ENCODE measurements at places on chromosomes 11 and 22. TPM values are rescaled to one million over a fixed set of nuclear protein-coding genes. Genes with fewer than 3 reads are reported as not detected.

The RBMXL2 gene
- not detected for total RNA-seq

- no peaks in the 10 kb centered on the region for H3K4me1 ChIP-seq
- H3K36me3 ChIP-seq = no peaks in the 10 kb centered on the region
- no peak overlapping the region for H3K27ac ChIP-seq
Observed at GRCh38 chr11:49442669-49443068, 234.3 kb upstream of the FOLH1 start.

GRCh38 chr11:45924036-45924915 lies 1.8 kb downstream of the LARGE2 start:
- no peak for DNase-seq
- H3K36me3 ChIP-seq = no peaks in the 10 kb centered on the region
- H3K4me3 ChIP-seq = no peak overlapping the region
- no peak overlapping the region for H3K27ac ChIP-seq
- H3K4me1 ChIP-seq = no peaks in the 10 kb centered on the region

GRCh38 chr11:74208507-74208906 lies 37.4 kb downstream of the PPME1 start:
- H3K36me3 ChIP-seq = no peaks in the 10 kb centered on the region
- no peaks in the 10 kb centered on the region for H3K27me3 ChIP-seq
- H3K27ac ChIP-seq = no peak overlapping the region
- DNase-seq = no peak

DNA sequence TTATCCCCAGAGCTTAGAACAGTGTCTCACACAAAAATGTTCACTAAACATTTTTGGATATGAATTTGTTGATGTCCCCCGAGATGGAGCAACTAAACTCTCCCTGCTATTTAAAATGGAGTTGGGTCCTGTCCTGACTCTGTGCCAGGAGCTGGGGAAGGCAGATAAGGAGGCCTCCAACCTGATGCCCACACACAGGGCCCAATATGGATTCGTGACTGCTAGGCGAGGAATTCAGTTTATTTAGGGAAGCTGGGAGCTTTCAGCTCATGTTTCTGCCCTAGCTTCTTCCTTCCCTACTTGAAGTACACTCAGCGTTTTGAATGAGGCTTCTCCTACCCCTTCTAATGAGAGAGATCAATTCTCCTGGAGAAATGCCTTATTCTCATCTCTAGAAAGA lies 373.0 kb upstream of the LARGE1 start:
- DNase-seq = no peak
- H3K4me1 ChIP-seq = no peaks in the 10 kb centered on the region
- H3K27me3 ChIP-seq = no peaks in the 10 kb centered on the region
- H3K27ac ChIP-seq = no peak overlapping the region
- H3K4me3 ChIP-seq = no peak overlapping the region

DNA sequence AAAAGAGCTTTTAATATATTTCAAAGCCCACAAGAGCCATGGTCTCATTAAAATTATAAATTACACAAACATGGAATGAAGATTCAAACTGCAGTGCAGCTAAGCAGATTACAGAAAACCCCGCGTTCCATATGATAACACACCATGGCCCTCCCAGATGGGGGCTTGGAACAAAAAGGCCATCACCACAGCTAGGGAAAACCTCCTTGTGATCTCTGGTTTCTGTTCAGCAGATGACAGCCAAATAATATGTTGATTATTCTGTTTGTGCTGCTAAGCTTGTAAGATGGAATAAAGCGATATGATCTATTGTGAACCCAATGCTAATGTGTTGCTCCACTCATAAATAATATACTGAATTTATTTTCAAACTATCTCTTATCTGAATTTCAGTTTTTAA lies 28.5 kb downstream of the IMMP1L start:
- no peaks in the 10 kb centered on the region for H3K36me3 ChIP-seq
- DNase-seq = no peak
- H3K4me3 ChIP-seq = no peak overlapping the region
- no peaks in the 10 kb centered on the region for H3K27me3 ChIP-seq
